ENCODE measurements at places on chromosomes 5 and 9.

DNA sequence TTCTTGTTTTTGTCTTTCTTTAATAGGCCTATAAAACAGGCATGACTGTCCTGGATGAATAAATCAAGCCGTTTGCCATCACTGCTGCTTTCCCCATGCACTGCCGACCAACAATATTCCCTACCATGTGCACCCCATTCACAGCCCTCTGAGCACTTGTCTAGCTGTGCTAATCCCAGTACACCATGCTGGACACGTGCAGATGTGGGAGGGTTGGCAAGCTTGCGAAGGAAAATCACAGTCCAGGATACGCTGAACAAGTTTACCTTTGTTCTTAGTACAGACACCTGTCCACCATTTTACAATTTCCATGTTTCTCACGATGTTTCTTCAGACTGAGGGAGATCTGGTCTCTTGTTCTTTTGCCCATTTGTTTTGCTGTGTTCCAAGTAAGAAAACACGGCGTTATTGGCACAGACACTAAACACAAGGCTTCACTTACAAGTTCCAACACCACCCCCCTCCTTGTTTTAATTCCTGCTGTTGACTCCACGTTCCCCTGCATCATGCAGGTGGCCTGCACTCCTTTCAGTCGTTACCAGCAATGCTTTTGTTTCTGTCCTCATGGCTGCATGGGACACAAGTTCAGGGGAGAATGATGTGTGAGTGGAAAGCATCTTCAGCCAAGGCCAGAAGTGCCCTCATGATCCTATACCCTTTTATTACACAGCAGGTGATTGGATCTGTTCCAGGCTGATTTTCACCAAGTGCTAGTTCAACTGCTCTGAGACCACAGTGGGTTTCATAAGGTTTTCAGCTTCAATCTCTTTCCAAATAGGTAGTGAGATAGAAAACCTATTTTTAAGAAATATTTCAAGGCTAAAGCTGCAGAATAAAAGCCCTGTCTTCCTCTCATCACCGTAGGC lies 608.9 kb downstream of the IRX1 start:
- DNase-seq: no peak

- DNase-seq: no peak
These were observed 6.1 kb upstream of the GABBR2 start for GRCh38 chr9:98714833-98715232.

DNA sequence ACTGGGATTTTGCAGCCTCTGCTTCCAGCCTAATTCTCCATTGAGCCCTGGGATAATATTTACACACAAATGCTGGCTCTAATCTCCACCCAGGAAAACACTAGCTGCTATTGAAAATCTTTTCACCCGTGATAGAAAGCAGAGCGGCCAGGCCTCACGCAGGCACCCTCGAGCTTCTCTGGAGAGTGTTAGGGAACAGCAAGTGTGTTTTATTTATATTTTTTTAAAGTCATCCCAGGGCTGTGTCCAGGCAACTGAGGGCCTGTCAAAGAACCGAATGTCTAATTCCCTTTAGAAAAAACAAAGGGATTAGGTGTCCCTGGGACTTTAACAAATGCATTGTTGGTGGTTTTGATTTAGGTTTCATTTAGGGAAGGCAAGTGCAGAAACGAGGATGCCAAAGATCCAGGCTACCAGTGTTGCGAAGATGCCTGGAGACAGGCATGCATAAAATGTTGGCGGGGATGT lies 51.2 kb upstream of the SPRY4 start:
- DNase-seq: no peak

DNA sequence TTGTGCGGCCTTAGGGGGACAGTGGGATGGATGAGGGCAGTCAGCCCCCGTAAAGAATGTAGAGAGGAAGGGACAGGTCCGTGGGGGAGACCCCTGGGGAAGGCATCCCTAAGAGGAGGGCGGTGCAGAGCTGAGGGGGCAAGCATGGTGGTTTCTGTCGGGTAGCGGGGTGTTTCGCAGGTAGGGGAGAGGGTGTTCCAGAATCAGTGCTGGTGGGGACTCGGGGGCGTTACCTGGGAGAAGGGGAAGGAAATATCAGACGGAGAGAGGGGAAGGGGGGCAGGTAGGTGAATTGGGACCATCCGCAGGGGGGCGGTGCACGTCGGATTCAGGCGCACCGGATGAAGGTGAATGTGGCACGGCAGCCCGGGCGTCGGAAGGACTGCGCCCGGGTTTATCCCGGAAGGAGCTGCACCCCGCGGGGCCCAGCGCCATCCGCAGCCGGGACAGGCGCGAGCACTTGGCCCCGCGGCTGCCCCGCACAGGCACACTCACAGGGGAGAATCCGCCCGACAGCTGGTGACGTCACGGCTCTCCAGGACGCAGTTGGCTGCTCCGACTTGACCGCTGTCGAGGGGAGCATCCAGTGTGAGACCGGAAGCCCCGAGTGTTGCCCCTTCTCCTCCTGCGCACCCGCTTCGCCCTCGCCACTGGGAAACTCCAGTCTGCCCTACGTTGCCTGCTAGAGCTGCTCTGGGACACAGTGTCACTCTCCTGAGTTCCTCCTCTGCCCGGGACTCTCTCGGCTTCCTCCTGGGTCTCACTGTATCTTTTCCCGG lies 1.3 kb downstream of the CD72 start:
- no peak for DNase-seq

DNA sequence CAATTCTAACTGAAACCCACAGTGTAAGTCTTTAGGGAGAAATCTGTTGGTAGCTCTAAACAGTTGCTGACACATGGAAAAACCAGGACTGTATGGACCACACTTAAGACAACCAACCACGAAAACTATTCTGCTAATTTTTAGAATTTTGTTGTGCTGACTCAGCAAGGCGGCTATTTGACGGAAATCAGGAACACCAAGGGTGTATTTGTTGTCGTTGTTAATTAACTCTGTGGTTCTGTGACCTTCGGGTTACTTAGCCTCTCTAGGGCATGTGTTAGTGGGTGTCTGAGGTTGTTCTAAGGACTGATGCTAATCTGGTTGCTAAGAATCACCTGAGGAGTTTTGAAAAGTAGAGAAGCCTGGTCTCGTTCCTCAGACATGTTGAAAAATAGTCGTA lies 79.2 kb downstream of the ATP10B start:
- no peak for DNase-seq

GRCh38 chr9:131692612-131693562 lies 47.0 kb downstream of the RAPGEF1 start:
- DNase-seq: no peak

DNA sequence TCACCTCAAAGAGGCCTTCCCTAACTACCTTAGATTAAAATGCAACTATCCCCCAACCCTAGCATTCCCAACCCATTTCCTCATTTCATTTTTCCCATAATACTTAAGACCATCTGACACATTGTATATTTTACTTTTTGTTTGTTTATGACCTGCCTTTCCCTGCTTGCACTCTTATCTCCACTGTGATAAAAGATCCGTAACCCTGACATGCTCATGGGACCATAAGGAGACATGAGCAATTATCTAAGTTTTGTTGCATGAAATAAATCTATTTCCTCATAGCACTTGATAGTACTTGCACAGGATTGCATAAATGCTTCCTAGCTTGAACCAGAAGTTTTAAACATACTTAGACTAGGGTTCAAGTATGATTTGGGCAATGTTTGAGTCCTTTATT lies 323.7 kb downstream of the NPR3 start:
- no peak for DNase-seq

DNA sequence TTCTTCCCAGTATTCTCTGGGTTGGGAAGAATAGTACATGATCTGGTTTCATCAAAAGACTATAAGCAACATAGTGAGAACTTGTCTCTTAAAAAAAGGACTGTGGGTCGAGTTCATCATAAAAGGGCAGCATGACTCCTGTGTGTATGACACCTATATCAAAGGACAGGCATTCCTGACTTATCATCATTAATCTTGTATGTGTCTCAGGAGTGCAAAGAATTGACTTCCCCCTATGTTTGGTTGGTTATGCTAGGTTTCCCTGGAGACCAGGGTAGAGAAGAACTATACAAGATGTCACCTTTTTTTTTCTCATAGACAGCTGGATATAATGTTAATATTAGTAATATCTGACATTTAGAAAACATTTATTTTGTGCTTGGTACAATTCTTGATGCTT lies 173.1 kb upstream of the ANKRD55 start:
- no peak for DNase-seq

- no peak for DNase-seq
These were observed 274.5 kb downstream of the PRR16 start for GRCh38 chr5:120738568-120738967.

GRCh38 chr5:10213316-10213715 lies 36.4 kb downstream of the ATPSCKMT start:
- DNase-seq: no peak

GRCh38 chr5:160831801-160832200 lies 20.2 kb downstream of the ATP10B start:
- DNase-seq: no peak

- DNase-seq: no peak
These were observed 232.9 kb downstream of the GOLPH3 start for GRCh38 chr5:31941151-31941755.

- DNase-seq: no peak
These were observed 98.1 kb downstream of the DIRAS2 start for GRCh38 chr9:90544488-90544887.

DNA sequence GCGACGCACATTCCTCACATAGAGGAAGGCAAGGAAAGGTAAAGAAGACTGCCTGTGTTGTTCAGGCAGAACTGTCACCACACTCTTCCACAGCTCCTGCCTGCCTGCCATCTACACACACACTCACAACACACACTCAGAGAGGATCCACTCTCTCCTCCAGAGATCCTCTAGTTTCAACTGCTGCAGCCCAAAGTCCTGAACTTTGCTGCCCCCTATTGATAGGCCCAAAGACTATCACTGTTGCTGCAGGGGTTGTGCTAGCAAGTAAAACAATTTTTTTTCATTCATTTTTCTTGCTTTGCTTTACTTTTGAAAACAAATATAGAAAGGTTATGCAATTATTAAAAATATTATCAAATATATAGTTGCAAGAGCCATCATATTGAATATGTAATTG lies 5.9 kb upstream of the CFAP90 start:
- peak; percentile 78 for DNase-seq

- DNase-seq: peak; percentile 41
These were observed 194.6 kb downstream of the OLFM1 start for GRCh38 chr9:135281791-135282737.

- no peak for DNase-seq
These were observed 125.0 kb downstream of the EPB41L4A start for GRCh38 chr5:112294126-112294525.

- DNase-seq: no peak
These were observed 219.2 kb downstream of the EBF1 start for GRCh38 chr5:158880483-158881001.

- no peak for DNase-seq
These were observed 44.8 kb downstream of the PRLR start for GRCh38 chr5:35185518-35185917.

GRCh38 chr5:78768781-78769380 lies 120.3 kb upstream of the LHFPL2 start:
- DNase-seq: no peak

- no peak for DNase-seq
These were observed 247.1 kb upstream of the PANK3 start for GRCh38 chr5:168826246-168826725.

- DNase-seq: no peak
These were observed 15.7 kb upstream of the FST start for GRCh38 chr5:53464722-53465121.

- DNase-seq: no peak
These were observed 40.3 kb downstream of the JAK2 start for GRCh38 chr9:5025416-5025815.

DNA sequence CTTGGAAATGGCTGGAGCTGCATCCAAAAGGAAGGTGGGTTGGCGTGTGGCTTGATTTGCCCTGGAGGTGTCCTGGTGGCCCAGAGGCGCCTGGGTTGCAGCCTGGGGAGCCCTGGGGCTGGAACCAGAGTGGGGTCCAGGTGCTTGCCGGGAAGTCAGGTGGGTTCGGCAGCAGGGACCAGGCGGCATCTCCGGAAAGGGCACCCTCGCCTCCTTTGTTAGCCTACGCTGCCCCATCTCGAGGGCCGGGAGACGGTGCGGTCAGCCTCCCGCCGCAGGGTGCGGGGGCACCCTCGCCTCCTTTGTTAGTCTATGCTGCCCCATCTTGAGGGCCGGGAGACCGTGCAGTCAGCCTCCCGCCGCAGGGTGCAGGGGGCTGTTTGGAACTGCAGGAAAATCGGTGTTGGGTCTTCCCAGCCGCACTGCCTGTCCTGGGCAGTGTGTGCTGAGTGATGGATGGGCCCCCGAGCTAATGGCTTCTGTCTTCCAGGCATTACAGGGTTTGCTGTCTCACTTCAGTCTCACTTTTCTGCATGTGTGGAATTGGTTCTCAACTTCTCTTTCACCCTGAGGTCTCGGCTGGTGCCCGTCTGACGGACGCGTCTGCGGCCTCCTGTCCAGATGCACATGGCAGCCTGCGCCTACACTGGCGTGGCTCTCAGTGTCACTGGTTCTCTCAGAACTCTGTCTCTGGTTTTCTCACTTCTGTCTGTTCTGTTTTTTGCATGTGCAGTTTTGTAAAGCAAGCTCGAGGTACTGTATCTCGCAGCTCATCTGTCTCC lies 139.0 kb downstream of the CACNA1B start:
- DNase-seq: no peak

DNA sequence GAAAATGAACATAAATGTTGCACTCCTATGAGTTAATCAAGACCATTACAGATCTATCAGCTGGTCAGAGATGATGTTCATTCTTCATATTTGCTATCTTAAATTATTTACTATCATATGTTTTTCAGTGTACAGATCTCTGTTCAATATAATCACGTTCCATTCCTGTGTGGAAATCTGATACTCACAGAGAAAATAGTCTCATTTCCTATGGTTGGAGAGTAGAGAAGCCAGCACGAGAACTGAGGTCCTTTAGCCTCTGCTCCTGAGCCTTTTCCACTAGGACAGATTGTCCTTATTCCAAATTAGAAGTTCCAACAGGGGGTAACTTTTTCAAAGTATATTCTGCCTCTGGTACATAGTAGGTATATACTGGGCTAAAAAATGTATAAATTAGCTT lies 29.2 kb downstream of the UGCG start:
- DNase-seq: no peak

GRCh38 chr5:58827463-58827862 lies 244.6 kb downstream of the RAB3C start:
- no peak for DNase-seq

- no peak for DNase-seq
These were observed 396.1 kb upstream of the MPDZ start for GRCh38 chr9:13675638-13676000.

GRCh38 chr5:54002779-54003178 lies 307.6 kb downstream of the ARL15 start:
- DNase-seq: no peak
